ELF-1 (cell line): ENCODE measurements at places on chromosomes 13 and 19.

DNA sequence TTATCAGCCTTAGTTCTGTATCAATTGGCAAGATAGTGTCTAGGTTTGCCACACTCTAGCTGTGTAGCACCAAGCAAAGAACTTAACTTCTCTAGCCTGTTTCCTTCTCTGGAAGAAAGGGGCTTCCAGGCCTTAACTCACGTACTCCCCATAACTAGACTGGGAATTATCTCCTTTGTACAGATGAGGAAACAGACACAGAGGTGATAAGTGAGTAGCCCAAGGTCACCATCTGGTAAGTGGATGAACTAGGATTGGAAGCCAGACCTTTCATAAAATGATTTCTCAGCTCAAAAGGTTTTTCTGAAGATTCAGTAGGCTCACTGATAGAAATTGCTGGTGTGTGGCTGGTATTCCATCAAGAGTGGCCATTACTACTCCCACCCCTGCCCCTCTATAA, 3.1 kb downstream of the ZNF428 start:
- no peak for DNase-seq

DNA sequence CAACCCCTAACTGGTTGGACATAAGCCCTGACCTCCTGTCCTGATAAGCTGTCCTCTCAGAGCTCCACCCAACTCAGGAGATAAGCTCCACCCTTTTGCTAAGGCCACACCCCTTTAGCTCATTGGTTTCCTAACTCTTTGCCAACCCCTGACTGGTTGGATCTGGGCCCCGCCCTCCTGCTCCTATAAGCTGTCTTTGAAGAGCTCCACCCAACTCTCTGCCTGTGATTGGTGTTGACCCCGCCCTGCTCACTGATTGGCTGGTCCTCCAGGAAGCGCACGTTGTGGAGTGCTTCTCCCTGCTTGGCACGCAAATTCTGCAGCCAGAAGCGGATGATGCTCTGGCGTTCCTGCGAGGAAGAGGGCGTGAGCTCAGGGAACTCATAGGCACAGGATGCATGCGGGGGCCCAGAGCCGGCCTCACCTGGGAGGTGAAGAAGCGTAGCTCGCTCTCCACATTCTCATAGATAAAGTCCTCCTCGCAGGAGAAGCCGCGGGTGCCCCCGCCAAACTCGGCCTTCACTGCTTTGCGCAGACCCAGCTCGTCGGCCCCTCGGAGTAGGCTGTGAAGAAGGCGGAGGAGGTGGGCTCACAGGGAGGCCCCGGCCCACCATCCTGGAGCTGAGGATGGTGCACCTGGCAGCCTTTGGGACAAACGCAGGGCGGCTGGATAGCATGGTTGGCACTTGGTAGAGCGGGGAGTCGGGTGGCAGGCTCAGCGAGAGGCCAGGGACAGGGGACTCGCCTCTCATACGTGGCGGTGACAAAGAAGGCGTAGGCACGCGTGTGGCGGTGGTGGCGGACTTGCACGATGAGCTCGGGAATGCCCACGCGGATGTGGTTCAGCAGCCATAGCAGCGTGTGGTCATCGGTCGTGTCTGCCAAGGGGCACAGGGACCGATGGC, 1.7 kb downstream of the ANO8 start:
- peak; percentile 97 for DNase-seq

GRCh38 chr13:40597735-40598365, 68.6 kb downstream of the FOXO1 start:
- peak; percentile 59 for DNase-seq

GRCh38 chr19:49104229-49104864, 9.8 kb upstream of the LIN7B start:
- DNase-seq = no peak

DNA sequence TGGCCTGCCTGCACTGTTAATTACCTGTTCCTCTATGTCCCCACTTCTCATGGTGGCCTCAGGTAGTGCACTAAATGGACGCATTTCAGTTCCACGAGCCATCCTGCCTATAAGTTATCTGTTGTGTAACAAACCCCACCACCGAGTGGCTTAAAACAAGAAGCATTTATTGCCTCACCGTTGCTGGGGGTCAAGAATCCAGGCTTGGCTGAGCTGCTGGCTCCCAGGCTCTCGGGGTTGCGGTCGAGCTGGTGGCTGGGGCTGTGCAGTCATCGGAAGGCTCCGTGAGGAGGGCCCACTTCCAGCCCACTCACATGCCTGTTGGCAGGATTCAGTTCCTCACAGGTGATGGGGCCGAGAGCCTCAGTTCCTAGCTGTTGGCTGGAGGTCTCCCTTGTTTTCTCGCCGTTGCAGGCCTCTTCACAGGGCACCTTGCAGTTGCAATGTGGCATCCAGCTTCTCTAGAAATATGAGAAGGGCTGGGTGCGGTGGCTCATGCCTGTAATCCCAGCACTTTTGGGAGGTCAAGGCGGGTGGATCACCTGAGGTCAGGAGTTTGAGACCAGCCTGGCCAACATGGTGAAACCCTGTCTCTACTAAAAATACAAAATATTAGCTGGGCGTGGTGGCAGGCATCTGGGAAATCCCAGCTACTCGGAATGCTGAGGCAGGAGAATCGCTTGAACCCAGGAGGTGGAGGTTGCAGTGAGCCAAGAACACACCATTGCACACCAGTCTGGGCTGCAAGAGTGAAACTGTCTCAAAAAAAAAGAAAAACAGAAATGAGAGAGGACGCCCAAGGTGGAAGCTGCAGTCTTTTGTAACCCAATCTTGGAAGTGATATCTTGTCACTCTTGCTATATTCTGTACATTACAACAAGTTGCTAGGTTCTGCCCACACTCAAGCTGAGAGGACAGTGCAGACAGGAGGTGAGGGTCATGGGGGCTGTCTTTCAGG, 6.5 kb upstream of the PTOV1 start:
- DNase-seq = no peak

DNA sequence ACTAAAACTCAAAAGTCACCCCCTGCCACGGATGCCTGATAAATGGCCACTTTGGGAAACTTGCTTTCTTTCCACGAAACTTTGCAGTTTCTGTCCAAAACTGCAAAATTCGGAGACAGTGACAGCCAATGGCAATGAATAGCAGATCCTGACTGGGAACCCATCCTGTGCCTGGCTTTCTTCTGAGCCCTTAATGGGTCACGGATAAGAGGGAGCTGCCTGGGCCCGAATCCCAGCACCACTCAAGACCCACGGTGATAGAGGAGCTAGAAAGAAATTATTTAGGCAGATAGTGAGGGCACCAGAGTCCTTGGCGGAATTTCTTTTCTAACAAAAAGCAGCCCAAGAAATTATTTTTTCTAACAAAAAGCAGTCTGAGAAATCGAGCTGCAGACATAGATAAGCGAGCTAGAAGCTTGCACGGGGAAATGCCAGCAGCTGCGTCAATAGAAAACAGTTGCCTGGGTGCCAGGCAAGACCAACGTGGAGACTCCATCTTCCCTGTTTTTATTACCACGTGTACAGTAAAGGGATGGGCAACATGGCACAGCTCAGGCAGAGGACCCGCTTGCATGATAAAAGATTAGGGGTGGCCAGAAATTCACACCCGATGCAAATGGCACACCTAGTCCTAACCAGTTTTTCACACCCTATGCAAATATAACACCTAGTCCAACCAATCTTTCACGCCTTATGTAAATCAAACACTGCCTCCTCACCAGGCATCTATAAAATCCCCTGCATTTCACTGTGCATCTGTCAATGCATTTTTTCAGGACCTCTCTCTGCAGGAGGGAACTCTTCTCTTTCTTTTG, 7.1 kb upstream of the HSH2D start:
- DNase-seq = no peak

GRCh38 chr13:97127842-97128241, 94.3 kb upstream of the MBNL2 start:
- peak; percentile 86 for DNase-seq

- DNase-seq = no peak
Measured at GRCh38 chr13:35140321-35140720, 198.3 kb downstream of the NBEA start.

GRCh38 chr13:66809485-66809884, 420.7 kb downstream of the PCDH9 start:
- no peak for DNase-seq

GRCh38 chr19:48752496-48753365, at the start of gene FUT1:
Gene FUT1 (minus strand): TSS chr19:48752641. CDS start chr19:48751281, 1,360 bp downstream.
- peak; percentile 91 for DNase-seq

DNA sequence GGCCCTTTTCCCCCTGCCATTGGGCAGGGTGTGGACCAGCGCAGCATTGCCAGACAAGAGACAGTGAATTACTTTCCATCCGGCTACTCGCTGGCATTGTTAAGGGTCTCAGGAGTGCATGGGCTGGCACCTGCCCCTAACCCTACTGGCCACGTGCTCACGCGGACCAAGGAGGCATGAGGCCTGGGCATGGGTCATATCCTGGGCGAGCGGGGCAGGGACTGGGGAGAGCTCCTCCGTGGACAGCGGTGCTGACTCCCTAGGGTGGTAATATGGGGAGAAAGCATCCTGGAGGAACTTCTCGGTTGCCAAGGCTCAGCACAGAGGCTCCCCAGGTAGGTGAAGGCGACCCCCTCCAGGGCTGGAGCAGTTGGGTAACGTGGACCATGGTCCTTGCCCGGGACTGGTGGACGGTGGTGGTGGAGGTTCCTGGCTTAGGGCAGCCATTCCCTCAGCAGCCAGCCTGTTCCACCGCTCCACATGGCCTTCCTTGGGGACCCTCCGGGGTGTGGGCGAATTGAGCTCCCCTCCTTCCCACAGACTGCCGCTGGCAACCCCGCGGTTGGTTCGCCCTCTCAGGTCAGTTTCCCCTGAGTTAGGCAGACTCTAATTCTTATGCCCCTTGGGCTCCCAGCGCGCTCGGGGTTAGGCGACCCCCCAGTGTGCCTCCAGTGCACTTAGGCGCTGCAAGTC, 465.1 kb downstream of the SLITRK5 start:
- no peak for DNase-seq

DNA sequence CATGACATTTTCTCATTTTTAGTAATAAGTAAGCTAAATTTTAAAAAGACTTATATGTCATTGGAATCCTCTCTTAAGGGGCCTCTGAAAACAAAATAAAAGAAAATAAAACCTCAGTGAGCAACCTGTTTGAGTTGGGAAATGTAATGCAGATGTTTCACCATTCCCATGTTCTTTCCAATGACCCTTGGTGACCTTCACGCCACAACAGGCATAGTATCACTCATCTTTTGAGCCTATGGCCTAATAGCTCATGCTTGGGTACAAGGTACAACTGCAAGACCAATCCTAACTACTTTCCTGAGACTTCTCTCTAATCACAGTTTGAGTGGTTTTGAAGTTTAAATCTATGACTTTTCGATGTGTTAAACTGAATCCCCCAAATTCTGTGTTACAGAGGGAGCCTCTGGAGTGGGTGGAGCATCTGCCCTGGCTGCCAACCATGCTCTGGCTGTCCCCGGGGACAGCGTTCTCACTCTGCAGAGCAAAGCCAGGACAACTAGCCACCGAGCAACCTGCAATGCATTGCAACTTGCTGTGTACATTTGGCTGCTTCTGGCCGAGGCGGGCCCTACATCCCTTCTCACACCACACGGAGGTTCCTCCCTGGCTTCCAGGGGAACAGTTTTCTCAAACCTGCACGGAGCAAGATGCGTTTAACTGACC, 307.9 kb upstream of the MAB21L1 start:
- no peak for DNase-seq

- DNase-seq = no peak
Measured at GRCh38 chr13:26653310-26653709, 95.8 kb downstream of the WASF3 start.

DNA sequence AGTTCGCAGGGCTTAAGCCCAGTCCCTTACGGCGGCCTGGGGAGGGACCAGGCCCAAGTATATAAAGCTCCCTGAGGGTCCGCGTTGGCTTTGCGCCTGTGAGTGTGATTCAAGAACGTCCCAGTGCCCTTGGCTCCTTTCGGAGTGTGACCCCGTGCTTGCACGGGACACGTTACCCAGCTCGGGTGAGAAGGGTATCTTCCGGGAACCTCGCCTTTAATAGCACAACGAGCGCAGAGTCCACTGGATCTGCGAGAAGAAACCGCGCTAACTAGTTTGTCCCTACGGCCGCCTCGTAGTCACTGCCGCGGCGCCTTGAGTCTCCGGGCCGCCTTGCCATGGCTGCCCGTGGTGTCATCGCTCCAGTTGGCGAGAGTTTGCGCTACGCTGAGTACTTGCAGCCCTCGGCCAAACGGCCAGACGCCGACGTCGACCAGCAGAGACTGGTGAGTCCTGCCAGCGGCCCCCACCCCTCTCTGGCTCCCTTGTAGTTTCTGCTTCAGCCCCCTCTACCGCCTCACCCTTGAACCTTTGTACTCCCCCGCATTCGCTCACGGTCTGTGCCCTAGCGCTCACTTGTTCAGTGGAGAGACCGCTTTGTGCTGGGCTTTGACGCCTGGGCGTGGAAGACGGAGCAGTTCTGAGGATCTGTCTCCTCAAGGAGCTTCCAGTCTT, at the start of gene DNAJC15:
Gene DNAJC15 (plus strand): TSS at position 298 of the 675 bp plus-strand sequence. CDS start 41 bp downstream, at position 339.
- peak; percentile 96 for DNase-seq

DNA sequence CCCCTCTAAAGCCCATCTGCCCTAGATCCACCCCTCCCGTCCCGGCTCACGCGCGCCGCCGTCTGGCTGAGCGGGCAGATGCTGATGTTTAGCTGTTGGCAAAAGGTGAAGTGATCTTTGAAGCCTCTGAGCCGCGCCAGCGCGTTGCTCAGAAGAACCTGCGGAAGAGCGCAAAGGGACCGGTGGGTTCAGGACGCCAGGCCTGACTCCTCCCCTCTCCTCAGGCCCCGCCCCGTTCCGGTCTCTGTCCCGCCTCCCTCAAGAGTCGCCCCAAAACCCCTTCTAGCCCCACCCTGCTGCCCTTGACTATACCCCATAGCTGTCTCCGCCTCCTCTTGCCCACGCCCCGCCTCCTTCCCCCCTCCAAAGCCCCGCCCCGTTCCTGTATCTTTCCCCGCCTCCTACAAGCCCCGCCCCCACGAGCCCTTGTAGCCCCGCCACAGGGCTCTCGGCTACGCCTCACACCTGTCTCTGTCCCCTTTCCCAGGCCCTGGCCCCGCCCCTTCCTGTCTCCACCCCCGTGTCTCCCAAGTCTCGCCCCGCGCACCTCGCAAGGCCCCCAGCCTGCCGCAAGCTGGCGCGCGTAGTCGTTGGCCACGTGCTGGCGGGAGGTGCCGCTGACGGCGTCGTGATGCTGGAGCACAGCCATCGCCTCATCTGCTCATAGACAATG, 9.5 kb downstream of the MAN2B1 start:
- peak; percentile 61 for DNase-seq

GRCh38 chr19:39097299-39097698, 13.1 kb downstream of the ACP7 start:
- DNase-seq = no peak

DNA sequence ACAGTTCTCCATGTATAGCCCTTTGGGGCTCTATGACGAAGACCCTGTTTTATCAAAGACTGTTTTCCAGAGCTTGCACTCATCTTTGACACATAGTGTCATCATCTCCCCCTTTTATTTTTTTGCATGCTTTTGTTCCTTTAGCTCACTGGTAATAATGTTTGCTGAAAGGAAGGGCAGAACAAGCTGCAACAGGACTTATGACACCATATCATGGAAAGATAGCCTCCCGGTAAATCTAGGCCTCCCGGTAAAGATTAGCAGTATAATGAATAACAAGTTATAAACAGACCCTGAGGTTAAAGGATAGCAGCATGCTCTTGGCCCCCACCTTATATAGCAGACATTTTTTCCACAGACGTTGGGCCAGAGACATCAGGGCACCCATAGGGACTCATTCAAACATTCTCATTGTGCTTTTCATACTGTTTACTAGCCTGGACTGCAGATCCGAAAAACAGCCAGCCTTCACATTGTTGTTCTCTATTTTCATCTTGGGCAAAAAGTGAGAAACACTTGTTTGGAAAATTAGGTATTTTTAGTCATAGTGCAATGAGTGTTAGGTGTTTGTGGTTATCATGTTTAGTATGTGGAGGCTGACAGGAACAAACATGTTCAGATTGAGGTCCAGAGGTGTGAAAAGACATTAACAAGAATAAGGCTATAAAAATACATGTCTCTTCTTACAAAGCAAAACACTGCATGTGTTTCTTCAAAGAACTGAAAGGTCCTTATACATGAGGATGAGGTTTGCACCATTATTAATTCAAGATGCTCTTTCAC, 136.9 kb upstream of the SPRY2 start:
- no peak for DNase-seq
